Subcutaneous preadipocyte (primary cell): ENCODE measurements at places on chromosomes 5 and 9. TPM values are rescaled to one million over a fixed set of nuclear protein-coding genes. Genes with fewer than 3 reads are reported as not detected.

Gene PCDHA9
- under 0.01 TPM in 2 replicates for total RNA-seq

Gene ENTPD2
- not detected in 2 replicates for total RNA-seq

Gene BTNL8
- total RNA-seq: not detected in 2 replicates

Gene NRG2
- total RNA-seq: 1.1 and 2.0 TPM in 2 replicates

Gene PHF24
- total RNA-seq: not detected in 2 replicates

Gene CNTNAP3
- not detected in 2 replicates for total RNA-seq

Gene TMEM174
- not detected in 2 replicates for total RNA-seq

Gene WNT8A
- not detected in 2 replicates for total RNA-seq

Gene CDH18
- total RNA-seq: 0.37 and 0.39 TPM in 2 replicates

Gene STING1
- total RNA-seq: 18.7 and 23.9 TPM in 2 replicates

Gene IFNK
- not detected in 2 replicates for total RNA-seq

Gene ARPC5L
- total RNA-seq: 12.9 and 14.1 TPM in 2 replicates

Gene GZMA
- total RNA-seq: not detected in 2 replicates

Gene SOHLH1
- not detected in 2 replicates for total RNA-seq

Gene FGF10
- under 0.01 TPM in 1 of 2 replicates, not detected in the other for total RNA-seq

Gene DDX4
- total RNA-seq: not detected in 2 replicates

Gene LHX6
- total RNA-seq: under 0.01 TPM in 1 of 2 replicates, not detected in the other

Gene EDIL3
- 0.37 and 0.59 TPM in 2 replicates for total RNA-seq

Gene WDR38
- total RNA-seq: not detected in 2 replicates

Gene RABEPK
- total RNA-seq: 36.9 and 37.5 TPM in 2 replicates

Gene BARHL1
- not detected in 2 replicates for total RNA-seq

Gene SUSD3
- total RNA-seq: 1.2 and 4.0 TPM in 2 replicates

Gene PCDH12
- 1.2 and 1.5 TPM in 2 replicates for total RNA-seq

Gene TLR4
- 8.8 and 17.4 TPM in 2 replicates for total RNA-seq

Gene PTGER4
- total RNA-seq: 4.8 and 33.8 TPM in 2 replicates

Gene CARTPT
- total RNA-seq: not detected in 2 replicates
